CD4-positive, alpha-beta T cell treated with Interleukin-6 for 4 hours (primary cell): ENCODE measurements at places on chromosomes 5 and 9.

- DNase-seq: no peak
These were observed 152.5 kb downstream of the MACROH2A1 start for GRCh38 chr5:135246605-135246922.

DNA sequence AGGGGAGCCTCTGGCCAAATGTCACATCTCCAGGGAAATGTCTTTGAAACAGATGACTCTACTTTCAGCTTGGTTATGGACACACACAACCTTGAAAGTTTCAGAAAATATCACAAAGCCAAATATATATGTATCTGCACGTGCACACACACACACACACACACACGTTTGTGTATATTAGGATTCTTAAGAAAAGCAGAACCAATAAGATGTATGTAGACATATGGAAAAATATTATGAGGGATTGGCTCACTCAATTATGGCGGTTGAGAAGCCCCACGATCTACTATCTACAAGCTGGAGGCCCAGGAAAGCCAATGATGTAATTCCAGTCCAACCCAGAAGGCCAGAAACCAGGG is 194.9 kb downstream of the PALM2AKAP2 start:
- DNase-seq: no peak

DNA sequence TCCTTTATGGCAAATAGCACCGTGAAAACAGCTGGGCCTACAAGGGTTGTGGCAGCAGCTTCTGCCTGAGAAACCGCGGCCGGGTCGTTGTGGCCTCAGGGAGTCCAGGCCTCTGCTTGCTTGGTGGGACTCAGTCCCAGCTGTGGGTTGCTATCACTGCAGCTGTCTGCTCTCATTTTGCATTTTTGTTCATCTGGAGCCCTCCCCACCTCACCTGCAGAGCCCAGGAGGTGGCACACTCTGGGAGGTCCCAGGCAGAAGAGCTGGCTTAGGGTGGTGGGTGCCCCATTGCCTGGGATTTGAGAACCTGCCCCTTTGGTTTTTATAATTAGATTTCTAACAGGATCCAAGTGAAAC is 138.4 kb downstream of the GADD45G start:
- no peak for DNase-seq

DNA sequence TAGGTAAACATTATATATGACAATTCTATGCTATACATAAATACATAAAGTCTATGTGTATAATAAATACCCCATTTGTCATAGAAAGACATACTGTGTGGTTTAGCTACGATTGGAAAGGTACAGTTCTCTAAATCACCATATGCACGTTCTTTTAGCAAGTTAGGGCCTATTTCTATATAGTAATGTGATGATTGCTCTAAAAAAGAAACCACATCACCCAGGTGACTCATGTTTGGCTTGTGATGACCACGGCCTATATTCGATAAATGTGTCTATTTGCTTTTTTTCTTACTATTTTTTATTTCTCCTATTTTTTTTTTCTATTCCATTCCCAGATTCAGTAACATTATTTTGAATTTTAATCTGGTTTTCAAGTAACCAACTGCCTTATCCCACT is 34.7 kb downstream of the RETREG1 start:
- no peak for DNase-seq

DNA sequence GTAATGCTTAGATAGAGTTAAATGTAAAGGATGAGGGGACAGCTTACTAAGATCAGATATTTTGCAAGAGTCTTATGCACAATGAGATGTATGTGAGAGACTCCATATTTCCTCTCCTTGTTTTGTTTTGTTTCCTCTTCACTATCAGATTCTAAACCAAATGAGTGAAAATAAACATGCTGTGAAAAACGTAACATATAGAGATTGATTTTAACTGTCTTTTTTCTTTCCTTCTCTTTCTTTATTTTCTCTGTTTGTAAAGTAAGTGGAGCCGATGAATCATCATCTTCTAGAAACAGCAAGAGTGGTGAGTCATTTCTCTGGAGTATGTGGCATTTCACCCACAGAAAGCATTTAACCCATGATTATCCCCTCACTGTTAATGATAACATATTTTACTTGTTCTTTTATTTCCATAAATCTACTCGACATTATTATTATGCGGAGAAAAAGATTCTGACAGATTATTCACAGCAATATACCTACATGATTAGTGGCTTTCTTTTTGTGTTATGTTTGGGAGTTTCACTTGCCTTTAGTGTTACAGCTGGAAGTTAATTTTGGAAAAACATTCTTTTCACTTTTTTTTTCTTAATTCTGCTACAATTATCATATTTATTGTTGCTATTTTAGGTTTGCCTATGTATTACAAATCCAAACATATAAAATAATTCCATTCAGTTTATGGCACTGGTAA is 2.1 kb upstream of the ANXA1 start:
- DNase-seq: peak; percentile 14

DNA sequence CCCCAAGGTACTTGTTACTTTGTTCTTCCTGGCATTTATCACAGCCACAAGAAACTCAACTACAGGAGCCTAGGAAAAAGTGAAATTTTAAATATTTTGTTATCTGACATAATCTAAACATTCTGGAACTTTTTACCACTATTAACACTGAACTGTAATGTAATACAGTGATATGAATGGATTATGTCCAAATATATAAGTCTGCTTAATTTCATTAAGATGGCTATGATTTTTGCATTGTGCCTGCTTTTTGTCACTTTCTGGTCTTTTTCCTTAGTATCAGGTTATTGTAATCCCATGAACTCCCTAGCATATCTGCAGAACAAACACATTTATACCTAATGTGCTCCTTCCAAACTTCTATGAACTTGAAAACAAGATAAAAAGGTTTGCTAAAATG is 35.8 kb downstream of the PJA2 start:
- no peak for DNase-seq

- DNase-seq: no peak
These were observed 1279.1 kb upstream of the WWC1 start for GRCh38 chr5:167012123-167013034.

DNA sequence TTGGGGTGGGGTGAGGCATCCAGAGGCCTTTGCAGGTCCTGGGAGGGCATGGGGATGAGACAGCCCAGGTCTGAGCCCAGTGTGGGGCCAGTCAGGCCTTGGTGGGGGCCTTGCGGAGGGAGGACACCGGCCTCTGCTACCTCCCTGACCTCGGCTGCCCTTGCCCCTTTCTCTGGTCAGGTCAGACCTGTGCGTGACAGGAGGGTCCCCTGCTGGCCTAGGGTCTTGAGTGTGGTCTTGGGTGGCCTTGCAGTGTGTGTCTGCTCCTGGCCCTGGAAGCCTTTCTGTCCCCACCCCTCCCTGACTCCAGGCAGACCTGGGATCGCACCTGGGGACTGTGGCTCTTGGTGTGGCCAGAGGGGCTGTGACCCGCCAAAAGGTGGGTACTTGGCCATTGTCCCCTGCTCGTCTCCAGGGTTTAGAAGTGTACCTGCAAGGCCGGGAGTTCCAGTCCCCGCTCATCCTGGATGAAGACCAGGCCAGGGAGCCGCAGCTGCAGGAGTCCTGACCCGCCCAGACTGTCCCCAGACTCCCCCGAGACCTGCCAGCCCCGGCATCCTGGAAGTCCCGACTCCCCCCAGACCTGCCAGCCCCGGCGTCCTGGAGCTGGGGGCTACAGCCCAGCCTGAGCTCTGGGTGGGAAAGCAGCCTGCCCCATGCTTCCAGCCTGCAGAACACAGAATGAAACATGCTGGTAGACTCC is 4.4 kb upstream of the MAN1B1 start:
- no peak for DNase-seq

DNA sequence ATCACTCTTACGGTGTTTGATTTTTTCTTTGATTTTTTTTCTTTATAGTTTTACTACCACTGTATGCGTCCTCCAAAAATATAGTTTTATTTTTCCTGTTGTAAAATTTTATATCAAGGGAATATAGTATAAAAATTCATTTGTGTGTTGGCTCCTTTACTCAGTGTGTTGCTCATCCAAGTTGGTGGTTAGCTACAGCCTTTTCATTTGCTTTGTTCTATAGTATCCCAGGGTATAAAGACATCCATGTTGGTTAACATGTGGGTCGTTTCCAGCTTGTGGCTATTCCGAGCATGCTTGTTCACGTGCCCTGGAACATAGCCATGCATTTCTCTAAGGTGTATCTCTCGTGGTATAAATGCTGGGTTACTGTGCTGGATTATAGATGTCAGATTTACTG is 54.8 kb upstream of the DAB2 start:
- no peak for DNase-seq

DNA sequence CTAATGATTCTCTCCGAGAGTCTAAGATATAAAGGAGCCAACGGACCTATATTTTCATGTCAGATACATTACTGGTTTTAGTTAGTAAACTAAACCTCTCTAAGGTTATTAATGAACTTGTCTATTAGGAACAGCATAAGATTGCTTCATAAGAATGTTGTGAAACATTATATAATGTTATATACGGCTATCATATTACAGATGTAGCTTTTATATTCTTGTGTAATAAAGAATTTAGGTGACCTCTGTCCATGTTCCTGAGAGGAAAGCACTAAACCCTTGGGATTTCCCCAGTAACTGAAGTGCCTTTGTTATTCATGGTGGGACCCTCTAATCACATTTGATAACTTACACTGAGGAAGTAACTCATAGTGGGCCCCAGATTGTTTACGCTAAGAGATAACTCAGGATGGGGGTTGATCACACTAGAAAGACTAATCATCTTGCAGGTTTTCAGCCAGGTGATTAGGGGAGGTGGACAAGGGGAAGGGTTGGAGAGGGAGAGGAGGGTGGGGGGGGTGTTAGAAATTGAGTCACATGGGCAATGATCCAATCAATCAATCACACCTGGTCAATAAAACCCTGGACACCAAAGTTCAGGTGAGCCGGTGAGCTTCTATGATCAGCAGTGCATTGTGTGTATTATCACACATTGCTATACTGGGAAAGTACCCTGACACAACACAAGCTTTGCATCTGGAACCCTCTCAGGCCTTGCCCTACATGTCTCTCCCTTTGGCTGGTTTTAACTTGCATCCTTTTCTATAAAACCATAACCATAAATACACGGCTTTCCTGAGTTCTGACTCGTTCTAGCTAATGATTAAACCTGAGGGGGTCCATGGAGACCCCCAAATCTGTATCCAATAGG is 25.8 kb downstream of the ECPAS start:
- no peak for DNase-seq

DNA sequence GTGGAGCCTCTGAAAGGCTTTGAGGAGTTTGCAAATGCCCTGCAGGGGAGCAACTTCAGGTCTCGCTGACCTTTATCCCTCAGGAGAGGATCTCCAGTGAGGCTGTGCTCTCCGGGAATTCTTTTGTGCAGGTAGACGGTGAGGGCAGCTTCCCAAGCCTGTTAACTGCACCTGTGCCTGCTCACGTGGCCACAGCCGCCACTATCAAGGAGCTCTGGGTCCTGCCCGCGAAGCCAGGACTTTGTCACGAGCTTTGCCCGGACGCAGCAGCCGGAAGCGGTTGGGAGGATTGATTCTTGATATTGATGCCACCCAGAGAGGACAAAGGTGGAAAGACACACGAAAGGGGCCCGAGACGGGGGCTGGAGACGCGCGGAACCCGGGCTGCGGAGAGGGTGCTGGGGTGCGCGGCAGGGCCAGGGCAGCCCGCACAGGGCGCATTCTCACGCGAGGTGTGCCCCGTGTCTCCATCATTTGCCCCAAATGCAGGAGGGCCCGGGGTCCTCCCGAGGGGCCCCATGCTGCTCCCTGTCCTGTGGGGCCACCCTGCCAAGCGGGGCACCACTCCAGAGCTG is 18.2 kb downstream of the SLC9A3 start:
- no peak for DNase-seq

DNA sequence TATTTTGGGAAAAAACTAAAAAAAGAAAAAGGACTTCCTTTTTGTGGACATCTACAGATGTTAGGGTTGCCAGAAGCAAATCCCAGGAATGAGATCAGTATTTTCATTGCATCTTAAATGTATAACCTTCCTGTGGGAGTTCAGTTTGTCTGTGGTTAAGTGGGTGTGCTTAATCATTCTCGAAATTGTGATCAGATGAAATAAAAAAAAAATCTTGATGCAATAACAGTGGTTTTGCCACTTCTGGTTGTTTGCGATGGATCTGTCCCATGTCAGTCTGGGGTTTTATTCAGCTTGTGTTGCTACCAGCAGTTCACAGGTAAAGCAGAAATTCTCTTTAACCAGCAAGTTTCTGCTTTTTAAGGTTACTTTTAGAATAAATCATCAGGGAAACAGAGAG is 179.0 kb downstream of the MAN2A1 start:
- no peak for DNase-seq

DNA sequence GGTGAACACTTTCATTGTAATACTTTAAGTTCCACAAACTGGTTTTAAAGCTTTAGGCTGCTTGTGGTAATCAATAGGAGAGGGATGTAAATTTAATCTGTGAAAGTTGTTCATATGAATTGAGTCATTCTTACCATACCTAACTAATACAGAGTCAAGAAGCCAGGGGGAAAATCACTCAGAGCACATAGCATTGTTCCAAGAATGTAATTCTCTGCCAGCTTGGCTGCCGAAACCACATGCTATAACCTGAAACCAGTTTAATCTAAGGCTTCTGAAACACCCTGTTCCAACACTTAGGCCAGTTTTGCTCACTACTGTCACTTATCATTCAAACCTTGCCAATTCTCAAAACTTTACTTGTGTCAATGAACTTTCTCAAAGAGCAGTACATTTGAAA is 528.8 kb upstream of the GRAMD2B start:
- no peak for DNase-seq

DNA sequence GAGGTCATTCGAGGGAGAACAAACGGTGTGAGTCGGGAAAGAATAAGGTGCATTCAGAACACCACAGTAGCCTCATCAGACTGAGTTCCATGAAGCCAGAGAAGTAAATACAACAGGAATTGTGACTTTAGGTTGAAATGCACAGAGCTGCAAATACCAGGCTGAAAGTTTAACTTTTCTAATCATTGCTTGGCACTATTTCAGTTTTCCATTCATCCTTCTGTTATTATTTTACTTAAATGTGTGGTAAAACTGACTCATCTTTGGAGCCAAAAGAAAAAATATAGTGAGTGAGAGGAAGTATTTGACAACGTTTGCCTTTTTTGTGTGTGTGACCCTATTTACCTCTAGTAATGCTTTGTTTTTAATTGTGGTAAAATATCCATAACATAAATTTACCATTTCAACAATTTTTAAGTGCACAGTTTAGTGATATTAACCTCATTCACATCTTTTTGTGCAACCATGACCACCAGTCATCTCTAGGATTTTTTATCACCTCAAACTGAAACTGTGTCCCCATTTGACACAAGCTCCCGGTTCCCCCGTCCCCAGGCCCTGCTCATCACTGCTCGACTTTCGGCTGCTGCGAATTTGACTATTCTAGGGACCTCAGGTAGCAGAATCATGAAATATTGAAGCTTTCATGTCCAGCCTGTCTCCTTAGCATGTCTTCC is 166.8 kb downstream of the HSD17B3 start:
- no peak for DNase-seq

DNA sequence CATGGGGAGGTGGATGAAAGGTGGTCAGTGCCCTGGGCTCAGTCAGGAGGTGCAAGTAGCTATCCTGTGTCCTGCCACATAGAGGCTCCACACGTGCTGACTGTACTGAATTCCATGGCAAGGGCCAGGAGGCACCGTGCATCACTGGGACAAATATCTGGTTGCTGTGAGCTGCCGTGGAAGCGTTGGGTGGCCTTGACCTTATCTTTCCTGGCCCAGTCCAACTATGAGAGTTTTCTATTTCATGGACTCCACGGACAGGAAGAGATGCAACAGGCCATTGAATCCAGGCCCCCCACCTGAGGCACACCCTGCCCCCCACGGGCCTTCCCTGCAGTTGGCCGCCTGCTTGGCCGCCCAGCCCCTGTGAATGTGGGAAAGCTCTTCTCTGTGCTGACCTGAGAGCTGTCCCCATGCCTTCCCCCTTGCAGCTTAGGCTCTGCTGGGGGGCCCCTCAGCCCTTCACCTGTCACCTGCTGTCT is 1.7 kb downstream of the GRHPR start:
- DNase-seq: no peak

- DNase-seq: no peak
These were observed 23.4 kb upstream of the ANKRD18A start for GRCh38 chr9:38643815-38644173.
